ENCODE measurements at places on chromosomes 16 and 17.

GRCh38 chr17:76843703-76844484 lies 24.3 kb upstream of the MGAT5B start:
- DNase-seq, result no peak

GRCh38 chr17:44318077-44318892 lies 6.3 kb downstream of the SLC25A39 start:
- DNase-seq, result no peak

GRCh38 chr17:78359321-78359996 lies 418 bp downstream of the SOCS3 start:
- DNase-seq, result peak; percentile 47

- DNase-seq, result no peak
Observed at GRCh38 chr17:35918665-35919064, 11.9 kb downstream of the RDM1 start.

DNA sequence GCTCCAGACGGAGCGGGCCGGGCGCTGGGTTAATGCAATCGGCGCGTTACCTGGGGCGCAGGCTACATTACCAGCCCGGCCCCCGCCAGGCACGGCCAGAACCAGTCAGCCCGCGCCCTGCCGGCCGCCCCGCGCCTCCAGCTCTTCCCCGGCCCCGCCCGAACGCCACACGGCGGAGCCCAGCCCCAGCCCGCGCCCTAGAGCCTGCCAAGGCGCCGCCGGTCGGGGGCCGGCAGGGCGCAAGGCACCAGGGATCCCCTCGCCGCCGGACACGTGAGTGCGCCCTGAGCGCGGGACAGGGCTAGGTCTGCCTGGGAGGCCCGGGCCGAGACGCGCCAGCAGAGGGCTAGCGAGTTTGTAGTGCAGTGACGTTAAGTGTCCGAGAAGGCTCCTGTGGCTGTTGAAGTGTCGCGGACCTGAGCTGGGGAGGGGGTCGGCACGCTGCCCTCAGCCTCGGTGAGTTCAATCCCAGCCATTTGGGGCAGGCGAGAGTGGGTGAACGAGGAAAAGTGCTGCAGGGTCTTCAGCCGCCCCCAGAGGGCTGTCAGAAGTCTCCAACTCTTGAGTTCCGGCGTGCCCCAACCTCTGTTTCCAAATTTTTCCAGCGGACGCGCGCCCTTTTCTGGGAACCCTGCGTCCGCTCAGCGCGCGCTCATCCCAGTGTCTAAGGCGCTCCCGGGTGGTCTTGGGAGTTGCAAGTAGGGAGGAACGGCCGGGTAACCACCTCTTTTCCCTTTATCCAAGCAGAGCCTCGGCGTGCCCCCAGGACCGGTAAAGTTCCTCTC lies at the start of gene SLC6A2:
Gene SLC6A2 (plus strand): TSS at position 92 of the 785 bp plus-strand sequence. CDS start 707 bp downstream, outside the sequence.
- no peak for DNase-seq

DNA sequence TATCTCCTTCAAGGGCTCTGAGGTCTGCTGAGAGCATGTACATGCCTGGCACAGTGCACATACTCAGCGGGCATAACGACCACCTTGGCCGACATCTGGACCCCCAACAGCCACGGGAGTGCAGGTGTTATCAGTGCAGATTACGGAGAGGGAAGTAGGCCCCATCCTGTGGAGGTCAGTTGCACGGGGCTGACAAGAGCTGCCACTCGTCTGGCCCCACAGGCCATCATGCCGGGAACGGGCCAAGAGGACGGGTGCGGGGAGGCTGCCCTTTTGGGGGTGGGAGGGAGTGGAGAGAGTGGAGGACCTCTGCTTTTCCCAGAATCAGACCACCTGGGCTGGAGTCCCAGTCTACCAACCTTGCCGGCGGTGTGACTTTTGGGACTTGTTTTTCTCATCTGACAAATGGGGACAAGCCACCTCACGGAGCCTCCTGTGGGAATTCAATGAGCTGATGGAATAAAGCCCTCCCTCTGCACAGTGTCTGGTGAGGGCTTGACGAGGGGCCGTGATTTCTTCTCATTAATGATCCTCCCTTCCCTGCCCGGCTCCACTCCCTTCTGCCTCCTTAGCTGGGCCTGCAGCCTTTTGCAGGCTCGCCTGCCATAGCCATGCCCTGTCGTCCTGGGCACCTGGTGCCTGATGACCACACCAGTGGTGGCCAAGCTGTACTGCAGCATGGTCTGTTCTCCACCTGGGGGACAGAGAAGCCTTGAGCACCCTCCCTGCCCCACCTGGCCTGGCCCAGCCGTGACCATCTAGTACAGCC lies 4.6 kb downstream of the PRSS33 start:
- no peak for DNase-seq

DNA sequence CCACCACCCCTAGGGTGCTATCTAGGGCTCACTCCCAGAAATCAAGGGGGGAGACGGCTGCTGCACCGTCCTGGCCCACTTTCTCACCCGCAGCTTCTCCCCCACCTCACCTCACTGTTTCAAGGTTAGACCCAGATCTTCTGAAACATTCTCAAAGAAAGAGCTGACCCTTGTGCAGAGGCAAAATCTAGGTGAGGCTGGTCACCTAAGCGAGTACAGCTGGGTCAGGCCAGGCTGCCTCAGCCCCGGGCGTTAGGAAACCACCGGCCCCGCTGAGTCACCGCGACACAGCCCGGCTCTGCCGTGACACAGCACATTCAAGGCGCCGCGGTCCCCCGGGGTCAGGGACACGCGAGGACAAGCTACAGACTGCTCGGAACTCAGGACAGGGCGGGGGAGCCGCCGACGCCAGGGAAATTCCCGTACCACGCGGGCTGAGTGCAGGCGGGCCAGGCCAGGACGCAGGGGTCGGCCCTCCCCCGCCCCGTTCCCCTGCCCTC lies 27.1 kb downstream of the GNPTG start:
- DNase-seq, result peak; percentile 80

All from NCI-H460 (cell line).